ENCODE measurements at places on chromosomes 4 and X.

- no peak for DNase-seq
Observed at GRCh38 chr4:72895408-72895807, 174.1 kb downstream of the COX18 start.

- DNase-seq = no peak
Observed at GRCh38 chrX:109635146-109635545, 10.2 kb upstream of the KCNE5 start.

DNA sequence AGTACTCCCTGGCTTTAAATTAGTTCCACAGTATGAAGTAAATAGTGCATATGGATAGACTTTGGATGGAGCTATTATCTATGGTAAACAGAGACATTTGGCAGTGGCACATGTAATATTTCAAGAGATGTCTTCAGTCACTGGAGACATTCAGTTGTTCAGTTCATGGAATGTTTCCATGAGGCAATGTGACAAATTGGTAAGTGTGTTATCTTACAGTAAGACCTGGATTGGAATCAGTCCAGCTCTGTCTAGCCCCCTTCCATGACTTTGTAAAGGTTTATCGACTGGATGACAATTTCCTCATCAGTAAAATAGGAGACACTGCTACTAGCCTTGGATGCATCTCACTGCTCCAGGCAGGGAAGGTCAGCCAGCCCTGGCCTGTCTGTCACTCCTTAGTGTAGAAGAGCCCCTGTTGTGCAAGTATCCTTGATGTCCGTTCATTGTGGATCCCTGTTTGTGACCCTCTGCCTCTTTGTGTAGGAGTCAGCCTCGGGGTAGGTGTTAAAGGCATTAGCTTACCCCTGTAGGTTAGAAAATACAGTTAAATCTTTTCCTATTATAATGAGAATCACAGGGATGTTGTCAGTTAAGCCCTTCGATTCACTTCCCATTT, 335.9 kb downstream of the ANK2 start:
- no peak for DNase-seq

- DNase-seq = no peak
Observed at GRCh38 chr4:92636038-92636806, 332.5 kb downstream of the GRID2 start.

GRCh38 chrX:55005256-55005655, 5.1 kb downstream of the APEX2 start:
- no peak for DNase-seq

- DNase-seq = no peak
Observed at GRCh38 chr4:15149839-15150592, 147.7 kb downstream of the CPEB2 start.

GRCh38 chr4:145552181-145552822, 66.9 kb upstream of the MMAA start:
- no peak for DNase-seq

DNA sequence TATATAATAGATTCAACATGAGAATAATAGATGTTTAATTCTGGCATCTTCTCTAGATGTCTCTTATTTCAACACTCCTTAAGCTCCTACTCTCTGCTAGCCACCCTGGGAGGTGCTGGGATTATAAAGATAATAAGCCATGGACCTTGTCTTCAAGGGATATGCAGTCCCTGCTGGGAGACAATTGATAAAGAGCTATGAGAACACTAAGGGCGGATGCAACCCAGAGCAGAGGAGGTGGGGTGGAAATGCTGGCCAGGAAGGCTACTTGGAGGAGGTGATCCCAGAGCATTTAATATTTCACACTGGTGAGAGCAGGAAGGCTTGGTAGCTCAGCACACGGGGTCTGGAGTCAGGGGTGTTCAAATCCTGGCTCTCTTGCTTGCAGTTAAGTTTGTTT, 18.3 kb upstream of the PGRMC2 start:
- no peak for DNase-seq

DNA sequence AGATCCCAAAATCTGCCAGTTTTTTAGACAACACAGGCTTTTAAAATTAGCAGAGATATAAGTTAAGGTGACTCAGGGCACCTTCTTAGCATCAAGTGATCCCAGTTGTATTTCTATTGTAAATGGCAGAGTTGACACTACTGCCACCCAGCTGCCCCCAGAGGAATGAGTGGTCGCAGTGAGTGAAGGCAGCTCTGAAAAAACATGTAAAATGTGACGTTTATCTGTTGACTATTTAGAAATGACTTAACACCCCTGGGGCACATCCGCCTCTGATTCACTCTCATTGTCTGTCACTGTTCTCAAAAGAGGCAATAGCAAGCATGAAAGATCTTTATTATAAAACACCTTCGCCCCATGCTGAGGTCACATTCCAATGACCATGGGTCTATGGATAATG, 592.4 kb downstream of the ACTRT1 start:
- no peak for DNase-seq

GRCh38 chrX:50428174-50428573, 42.5 kb downstream of the DGKK start:
- DNase-seq = no peak

- no peak for DNase-seq
Observed at GRCh38 chrX:28158019-28158777, 176.9 kb upstream of the DCAF8L1 start.

Data from mesothelial cell of epicardium (in vitro differentiated cells).